ENCODE measurements at places on chromosomes 7 and 10.
A peak's percentile ranks its signal among the peaks of the same experiment; 100 is the strongest.

DNA sequence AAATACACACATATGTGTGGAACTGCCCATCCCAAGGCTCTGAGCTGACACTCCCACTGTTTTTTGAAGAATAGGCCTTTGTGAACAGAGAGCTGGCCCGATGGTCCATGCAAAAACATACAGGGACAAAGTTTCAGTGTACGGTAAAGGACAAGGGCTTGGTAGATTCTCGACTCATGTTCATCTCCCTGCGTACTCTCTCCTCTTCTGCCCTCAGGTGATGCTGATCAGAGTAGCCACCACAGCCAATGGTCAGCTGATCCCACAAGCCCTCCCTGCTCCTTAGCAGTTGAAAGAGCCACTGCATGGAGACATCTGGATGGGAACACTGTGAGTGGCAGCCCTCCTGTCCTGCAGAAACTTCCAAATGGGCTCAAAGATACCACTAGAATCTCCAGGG, 23.1 kb upstream of the C10orf71 start:
- no peak for DNase-seq

DNA sequence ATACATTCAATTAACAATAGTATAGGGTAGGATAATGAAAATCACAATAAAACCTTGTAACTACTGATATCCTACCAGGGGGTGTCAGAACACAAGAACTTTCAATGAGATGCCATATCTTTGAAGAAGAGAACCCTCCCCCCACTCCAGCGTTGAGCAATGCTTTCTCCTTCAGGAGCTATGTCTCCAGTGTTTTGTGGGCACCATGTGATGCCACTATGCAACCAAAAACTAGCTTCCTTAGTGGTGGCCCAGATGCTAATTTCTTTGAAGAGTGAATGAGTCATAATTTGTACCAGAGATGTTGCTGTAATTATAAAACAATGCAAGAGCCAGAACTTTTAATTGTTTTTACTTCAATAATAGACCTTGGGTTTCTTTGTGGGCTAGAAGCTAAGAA, 76.0 kb upstream of the ADO start:
- DNase-seq: no peak

- DNase-seq: no peak
These were observed 19.5 kb downstream of the PRKAG2 start for GRCh38 chr7:151857412-151857811.

DNA sequence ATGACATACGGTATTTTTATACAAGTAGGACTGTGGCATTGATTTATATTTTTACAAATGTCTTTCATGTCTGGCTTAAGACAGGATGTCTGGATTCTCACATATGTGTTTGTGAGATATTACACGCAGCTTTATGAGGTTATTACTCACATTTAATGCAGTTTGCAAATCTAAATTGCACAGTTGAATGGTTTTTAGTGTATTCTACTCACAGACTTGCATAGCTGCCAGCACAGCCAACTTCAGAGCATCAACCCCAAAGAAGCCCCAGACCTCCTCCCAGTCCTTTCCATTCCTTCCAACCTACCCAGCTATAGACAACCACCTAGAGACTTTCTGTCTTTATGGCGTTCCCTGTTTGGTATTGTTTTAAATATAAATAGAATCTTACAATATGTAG, 193.8 kb upstream of the SHH start:
- DNase-seq: no peak

GRCh38 chr10:87976101-87976743, 112.8 kb downstream of the PTEN start:
- DNase-seq: no peak

DNA sequence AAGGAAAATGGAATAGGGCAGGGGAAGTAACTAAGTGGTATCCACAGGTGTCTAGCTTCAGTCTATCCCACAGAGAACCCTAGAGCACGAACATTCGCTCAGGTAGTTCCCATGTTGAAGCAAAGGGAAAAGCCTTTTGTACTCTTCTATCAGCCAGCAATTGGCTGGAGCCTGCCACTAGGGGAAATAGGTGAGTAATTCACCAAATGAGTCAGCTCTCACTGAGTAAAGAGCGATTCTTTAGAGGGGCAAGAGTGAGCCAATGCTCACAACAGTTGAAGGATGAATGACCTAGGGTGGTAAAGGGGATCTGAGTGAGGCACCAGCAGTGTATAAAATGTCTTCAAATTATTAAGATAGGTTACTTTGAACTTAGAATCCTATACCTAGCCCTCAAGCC, 94.1 kb upstream of the ZNF800 start:
- no peak for DNase-seq

- no peak for DNase-seq
These were observed 23.5 kb upstream of the KDM7A start for GRCh38 chr7:140200061-140200989.

GRCh38 chr10:80966326-80966986, 428.8 kb downstream of the SH2D4B start:
- no peak for DNase-seq

GRCh38 chr10:33631991-33632390, 297.5 kb upstream of the NRP1 start:
- no peak for DNase-seq

- no peak for DNase-seq
These were observed 489.4 kb downstream of the DNAJB9 start for GRCh38 chr7:109059089-109059488.

GRCh38 chr10:90849956-90850749, 7.7 kb downstream of the HTR7 start:
- no peak for DNase-seq

DNA sequence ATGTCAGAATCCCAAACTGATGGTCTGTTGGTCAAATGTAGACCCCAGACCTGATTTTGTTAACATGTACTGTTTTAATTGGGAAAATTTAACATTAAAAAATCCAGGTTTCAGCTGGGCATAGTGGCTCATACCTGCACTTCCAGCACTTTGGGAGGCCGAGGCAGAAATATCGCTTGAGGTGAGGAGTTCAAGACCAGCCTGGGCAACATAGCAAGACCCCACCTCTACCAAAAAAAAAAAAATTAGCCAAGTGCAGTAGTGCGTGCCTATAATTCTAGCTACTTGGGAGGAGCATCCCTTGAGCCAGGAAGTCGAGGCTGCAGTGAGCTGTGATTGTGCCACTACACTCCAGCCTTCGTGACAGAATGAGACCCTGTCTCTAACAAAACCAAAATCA, 15.9 kb upstream of the CAMK2G start:
- DNase-seq: no peak

GRCh38 chr7:45435131-45435530, 139.0 kb upstream of the ADCY1 start:
- no peak for DNase-seq

- no peak for DNase-seq
These were observed 38.0 kb downstream of the MDFIC start for GRCh38 chr7:114959931-114960330.

- DNase-seq: no peak
These were observed 275.9 kb downstream of the SKAP2 start for GRCh38 chr7:26588511-26588910.

DNA sequence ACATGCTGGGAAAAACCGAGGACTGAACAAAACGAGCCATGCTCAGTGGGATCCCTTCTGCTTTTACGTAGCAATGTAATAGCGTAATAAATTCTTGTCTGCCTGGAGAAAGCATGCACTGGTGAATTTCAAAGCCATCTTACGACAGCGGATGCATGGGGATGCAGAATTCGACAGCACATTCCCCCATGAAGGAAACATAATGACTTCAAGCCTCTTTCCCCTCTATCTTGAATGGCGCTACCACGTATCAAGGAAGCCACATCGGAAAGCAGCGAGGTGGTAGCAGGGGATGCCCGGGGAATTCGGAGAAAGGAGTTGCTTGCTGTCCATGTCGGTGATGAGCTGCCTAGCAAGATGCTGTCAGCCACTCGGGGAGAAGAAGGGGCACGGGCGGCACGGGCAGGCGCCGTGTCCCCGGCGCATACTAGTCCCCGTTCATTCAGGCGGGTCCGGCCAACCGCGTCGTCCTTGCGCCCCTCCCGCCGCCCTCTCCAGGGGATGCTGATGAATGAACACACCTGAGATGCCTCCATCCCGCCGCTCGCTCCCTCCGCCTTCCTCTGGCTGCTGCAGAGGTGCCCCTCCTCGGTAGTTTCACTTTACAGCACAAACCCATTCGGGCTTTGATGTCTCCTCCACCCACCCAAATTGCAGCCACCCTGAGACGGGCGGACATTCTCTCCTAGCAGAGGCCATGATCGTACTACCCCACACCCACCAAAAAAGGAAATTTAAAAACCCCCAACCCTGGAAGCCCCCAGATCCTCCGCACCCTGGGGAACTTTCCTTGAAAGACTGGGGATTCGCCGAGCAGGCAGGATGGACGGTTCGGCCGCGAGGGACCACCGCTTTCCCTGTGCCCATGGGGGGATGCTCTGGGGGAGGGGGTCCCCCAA, 644 bp downstream of the SORBS1 start:
- no peak for DNase-seq

GRCh38 chr7:154804449-154804848, 198.5 kb downstream of the PAXIP1 start:
- DNase-seq: no peak

DNA sequence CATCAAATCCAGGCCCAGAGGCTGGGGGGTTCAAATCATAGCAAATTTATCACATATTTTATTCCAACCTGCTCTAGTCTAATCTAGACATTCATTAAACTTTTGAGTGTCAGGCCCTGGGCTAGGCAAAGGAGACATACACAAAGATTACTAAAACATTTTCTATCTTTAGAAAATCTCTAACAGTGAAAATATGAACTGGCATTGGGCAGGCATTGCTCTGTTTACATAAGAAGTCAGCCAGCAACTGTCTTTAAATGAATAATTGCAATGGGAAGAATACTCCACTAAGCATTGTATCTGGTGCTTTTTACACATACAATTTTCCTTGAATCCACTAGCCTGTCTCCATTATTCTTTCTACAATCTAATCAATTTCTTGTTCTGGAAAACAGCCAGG, 222.5 kb upstream of the LRRN3 start:
- DNase-seq: no peak

DNA sequence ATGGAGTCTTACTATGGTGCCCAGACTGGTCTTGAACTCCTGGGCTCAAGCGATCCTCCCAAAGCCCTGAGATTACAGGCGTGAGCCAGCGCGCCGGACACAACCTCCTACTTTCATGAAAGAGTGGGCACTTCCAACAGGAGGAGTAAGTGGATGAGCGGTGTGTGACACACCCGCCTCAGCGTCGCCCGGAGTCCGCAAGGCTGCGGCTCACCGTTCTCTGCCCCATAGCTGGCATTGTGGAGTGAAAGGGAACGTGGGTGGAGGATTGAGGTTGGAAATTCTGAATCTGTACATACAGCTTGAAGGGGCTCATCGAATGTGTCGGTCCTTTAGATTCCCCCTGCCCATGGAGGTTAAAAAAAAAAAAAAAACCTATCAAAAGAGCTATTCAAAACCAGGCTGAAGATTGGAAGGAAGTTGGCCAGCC, 524 bp upstream of the PRXL2A start:
- peak; percentile 38 for DNase-seq

DNA sequence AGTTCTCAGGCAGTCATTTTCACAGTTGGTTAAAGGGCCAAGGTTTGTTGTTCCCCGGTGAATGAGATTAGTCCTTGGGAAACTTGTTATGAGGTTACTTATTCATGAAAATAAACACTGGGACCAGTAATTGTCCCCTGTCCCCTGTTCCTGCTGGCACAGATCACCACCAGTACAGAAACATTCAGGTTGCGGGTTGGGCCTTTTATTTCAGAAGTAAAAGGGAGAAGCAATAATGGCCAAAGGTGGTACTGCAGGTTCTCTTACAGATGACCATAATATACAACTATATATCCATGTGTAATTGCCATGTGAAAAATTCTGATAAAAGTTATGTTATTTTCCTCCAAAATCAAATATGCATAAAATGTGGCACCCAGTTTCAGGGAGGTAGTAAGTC, 442.0 kb downstream of the SORCS1 start:
- no peak for DNase-seq

DNA sequence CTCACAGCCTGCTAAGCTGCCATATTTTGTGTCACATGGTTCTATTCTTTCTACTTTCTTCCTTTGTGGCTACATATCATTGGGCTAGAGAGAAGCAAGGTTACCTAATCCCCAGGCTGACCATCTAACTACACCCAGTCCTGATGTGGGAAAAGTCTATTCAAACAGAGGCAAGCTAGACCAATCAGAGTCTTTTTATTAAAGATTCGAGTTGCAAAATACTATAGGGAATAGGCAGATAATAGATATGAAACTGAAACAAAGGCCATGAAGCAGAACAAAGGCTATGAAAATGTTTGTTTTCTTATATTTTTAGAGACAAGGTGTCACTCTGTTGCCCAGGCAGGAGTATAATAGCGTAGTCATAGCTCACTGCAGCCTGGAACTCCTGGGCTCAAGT, 36.7 kb downstream of the MTERF1 start:
- DNase-seq: no peak

- no peak for DNase-seq
These were observed 84.4 kb downstream of the LHPP start for GRCh38 chr10:124546055-124546369.

GRCh38 chr10:51000164-51000563, 74.1 kb upstream of the PRKG1 start:
- no peak for DNase-seq

DNA sequence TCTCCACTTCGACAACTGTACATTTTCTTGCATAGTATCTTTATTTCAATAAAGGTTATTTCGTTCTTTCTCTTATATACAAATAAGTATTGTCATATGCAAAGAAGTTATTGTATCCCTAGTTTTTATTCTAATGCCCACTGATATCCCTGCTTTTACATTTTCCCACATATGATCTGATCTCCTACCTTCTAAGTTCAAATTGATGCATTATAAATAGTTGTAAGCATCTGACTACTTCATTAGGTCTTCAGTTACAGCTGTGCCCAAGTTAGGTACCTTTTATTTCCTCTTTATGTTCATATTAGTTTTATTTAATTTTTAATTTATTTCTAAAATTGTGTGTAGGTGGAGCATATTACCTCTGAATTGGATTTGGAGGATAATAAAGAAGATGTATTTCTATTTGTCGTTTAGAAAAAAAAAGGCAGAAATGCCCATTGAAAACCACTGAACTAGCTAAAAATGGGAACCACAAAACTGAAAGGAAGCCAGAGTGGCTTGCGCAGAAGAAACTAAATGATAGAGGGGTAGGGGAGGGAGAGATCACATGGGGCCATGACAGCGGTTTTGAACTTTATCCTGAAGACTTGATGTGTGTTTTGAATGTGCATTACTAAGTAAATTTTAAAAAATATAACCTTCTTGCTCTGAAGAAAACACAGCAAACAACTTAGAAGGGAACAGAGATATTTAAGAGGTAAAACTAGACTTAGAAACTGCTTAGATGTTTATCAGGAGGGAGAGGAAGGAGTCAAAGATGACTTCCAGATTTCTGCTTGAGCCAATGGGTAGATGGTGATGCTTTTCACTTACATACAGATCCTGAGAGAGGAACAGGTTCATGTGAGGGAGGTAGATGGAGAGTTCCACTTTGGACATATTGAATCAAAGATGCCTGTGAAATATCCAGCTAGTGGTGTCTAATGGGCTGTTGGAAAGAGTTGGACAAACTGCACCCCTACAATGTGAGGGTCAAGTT, 9.3 kb upstream of the ZC3HAV1L start:
- no peak for DNase-seq
